Stimulated activated CD8-positive, alpha-beta memory T cell treated with anti-CD3 and anti-CD28 coated beads, Interleukin-4, amount 100 ng/mL, for 1 hour (primary cell): ENCODE measurements at places on chromosomes 1 and 21.

DNA sequence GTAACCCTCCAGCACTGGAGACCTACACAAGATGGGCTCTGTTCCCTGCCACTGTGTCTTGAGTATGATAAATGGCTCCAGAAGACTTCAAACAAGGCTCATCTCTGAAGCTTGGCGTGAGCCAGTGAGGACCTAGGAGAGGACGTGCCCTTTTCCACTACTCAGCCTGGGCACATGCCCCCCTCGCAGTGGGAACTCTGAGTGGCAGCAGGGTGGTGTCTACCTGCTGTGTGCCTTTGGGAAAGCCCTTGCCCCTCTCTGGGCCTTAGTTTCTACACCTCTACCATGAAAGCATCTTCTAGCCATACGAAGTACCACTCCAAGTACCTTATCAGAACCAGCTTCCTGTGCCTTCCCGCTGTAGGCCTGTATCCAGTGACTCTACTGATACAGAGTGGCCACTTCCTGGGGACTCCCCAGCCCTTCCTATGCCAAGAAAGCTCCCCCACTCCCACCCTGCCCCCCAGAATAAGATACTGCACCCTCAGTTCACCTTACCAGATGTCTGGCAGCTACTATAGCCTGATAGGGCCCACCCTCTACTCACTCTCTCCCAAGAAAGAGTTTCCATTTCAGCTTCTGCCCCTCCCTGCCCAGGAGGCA is 3.1 kb upstream of the MOB3C start:
- no peak for DNase-seq

DNA sequence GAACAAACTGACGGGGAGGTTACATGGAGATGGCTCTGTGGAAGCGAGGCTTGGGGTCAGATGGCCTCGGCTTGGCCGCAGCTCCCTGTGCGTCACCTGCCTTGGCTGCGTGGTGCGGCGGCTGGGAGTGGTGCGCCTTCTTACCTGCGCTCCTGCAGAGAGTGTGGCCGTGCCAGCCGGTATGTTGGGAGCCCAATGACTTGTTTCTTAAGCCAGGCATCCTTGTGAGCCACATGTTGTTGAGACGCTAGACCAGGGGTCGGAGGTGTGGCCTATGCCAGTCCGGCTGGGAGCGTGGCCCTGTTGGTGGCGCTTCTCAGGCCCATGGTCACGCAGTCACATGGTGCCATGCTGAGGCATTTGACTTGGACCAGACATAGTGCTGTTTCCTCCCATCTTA is 10.5 kb downstream of the SLX9 start:
- DNase-seq: no peak

GRCh38 chr21:14533499-14534428 is 12.4 kb downstream of the SAMSN1 start:
- no peak for DNase-seq

- DNase-seq: no peak
Observed at GRCh38 chr21:29803191-29803590, 136.6 kb downstream of the GRIK1 start.

DNA sequence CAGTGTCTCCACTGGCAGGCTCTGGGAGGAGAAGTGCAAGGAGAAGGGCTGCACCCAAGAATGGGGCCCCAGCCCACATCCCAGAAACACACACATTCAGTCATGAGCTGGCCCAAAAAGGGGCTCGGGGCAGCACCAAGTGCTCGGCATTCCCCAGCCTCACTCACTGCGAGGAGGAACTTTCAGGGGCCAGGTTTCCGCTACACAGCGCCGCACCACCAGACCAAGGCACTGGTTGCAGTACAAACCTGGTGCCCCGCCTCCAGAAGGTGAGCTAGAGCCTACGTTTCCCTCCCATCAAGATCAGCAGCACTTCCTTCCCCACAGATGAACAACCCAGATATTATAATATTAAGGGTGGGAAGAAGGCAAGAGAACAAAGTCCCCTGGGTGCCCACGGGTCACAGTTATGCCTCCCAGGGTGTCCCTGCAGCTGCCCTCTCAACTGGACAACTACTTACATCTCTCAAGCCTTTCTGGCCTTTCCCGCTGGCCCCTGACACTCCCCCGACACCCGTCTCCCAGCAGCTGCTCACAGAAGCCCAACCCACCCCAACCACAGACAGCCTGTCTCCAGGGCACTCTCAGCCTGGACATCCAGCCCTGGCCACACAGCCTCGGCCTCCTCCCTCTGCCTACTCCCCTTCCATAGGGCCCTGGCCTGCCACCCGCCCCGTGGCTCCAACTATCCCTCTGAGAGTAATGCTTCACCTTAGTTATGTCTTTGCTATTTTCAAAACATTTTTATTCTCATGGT is 3.8 kb downstream of the PBXIP1 start:
- DNase-seq: no peak

DNA sequence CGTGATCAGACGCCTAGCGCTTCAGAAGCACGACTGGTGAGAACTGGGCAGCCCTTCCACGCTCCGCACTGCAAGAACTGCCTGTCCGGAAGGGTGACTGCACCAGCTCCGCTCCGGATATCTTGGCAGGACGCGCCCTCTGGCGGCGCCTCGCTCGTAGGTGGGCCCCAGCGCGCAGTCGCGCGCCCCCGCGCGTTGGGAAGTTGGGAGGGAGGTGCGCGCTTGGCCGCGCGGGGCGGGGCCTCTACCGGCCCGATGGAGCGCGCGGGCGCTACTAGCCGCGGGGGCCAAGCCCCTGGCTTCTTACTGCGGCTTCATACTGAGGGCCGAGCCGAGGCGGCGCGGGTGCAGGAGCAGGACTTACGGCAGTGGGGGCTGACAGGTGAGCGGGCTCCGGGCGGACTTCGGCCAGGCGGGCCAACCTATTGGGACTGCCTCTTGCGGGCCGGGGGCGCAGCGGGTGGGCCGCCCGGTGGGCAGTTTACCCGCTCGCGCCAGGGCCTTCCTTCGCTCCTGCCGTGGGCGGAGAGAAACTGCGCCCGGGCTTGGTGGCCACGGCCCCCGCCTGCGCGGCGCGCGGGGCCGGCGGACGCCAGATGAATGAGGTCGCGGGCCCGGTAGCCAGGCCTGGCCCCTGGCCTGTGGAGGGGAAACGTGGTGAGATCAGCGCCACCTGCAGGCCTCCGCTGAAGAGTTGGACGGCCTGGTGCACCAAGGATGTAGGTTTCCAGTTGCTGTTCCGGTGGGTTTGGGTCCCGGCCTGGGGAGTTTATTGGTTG is at the start of gene CHD1L:
CHD1L (plus strand) TSS at position 236 of the 779 bp plus-strand sequence; CDS start at position 256, 20 bp downstream.
- peak; percentile 69 for DNase-seq

DNA sequence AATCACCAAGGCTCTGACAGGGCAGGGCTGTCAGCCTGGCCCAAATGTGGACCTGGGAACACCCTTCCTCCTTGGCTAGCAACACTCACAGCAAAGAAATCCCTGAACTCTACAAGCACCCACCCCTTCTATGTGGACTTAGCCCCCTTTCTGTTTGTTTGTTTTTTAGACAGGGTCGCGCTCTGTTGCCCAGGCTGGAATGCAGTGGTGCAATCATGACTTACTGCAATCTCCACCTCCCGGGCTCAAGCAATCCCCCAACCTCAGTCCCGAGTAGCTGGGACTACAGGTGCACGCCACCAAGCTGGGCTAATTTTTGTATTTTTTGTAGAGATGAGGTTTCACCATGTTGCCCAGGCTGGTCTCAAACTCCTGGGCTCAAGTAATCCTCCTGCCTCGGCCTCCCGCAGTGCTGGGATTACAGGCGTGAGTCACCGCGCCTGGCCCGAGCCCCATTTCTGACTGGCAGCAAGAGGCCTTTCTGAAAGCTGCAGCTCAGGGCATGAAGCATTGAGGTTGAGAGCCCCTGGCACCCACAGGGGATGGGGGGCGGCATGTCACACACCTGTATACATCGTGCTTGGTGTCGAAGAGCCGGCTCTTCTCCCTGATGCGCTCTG is 16.2 kb downstream of the RIPK4 start:
- DNase-seq: no peak

DNA sequence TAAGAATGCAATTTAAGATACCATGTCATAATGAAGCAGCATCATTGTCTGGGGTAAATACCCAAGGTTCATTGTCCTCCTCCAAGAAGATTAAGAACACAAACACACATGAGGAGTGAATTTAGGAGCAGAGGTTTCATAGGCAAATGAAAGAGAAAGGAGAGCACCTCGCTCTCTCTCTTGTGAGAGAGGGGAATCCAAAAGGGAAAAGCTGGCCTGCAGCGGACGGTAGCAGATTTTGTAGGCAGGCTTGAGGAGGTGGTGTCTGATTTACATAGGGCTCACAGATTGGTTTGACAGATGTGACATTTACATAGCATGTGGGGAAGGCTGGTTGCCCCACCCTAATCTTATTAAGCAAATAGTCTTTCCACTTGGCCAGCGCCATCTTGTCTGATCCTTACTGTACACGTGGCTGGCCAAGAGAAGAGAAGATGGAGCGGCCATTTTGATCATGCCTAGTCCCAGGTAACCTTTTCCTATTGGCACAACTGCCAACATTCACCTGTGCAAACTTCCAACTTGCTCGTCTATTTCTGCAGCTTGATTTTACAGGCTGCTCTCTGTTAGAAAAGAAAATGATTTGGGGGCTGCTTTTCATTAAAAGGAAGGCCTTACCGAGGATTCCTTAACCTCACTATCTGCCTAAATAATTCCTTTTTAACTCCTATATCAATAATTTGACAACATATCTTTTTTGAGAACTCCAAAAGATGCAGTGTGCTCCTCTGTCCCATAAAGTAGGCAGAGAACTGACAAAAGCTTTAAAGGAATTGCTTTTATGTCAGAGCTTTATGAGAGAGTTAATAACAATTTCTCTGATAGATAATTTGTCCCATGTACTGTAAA is 16.0 kb upstream of the LRRC7 start:
- DNase-seq: no peak

- no peak for DNase-seq
Observed at GRCh38 chr21:45306832-45307571, 19.3 kb upstream of the POFUT2 start.

- no peak for DNase-seq
Observed at GRCh38 chr1:2417083-2417832, 4.9 kb upstream of the PEX10 start.

DNA sequence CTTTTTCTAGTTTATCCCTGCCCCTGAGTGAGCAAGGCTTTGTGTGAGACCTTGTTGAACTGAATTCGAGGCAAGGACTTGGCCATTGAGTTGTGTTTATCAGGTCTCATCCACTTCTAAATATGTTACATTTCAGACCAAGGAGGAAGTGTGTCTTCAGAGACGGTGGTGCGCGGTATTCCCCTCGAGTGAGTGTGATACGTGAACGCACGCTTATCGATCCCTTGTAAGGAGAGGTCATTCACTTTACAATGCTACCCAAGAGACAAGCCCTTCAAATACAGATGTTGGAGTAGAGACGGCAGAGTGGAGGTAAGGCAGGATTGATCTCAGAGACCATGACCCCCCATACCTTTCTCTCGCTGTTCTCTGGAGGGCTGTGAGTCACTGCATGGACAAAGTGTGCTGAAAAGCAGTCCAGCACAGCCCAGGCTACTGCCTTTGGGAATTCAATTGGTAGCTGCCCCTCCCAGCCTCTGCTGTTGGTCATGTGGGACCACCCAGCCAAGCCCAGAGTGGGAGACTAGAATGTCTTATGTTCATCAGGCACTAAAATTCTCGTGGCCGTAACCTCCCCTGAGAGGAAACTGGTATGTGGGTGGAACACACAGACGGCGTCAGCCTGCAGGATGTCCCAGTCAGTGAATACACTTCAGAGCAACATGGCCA is 16.3 kb upstream of the MTARC1 start:
- DNase-seq: no peak

DNA sequence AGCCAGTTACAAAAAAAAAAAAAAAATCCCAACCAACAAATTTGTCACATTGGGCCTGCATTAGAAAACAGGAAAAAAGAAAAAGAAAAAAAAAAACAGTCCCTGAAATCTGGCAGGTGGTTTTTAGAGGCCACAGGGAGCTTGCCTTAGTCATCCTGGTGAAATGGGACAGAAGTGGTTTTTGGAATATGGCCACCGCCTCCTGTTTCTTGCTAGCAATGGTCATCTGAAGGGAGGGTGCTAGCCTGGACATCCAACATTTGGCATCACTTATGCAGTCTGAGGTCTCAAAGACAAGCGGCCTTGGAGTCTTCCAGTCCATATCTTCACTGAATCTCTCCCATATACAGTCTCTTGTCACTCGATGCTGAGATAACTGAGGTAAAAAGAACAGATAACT is 20.1 kb upstream of the NKAIN1 start:
- no peak for DNase-seq

DNA sequence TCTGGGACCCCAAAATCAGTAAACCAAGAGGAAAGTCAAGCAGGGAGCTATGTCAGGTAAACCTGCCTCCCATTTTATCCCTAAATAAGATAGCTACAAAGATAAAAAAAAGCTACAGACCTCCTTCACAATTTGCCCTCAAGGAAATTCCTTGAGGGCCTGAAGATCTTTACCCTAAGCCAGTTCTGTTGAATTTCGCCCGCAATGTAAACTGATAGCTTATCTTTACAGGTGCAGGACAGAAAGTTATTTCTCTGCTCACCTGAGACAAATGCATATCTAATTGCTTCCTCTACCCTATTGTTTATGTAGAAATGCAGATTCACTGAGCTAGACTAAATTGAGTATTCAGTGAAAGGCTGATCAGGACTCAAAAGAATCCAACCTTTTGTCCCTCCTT is 153.4 kb upstream of the CHRM3 start:
- DNase-seq: no peak

- DNase-seq: no peak
Observed at GRCh38 chr21:21159253-21159899, 161.2 kb downstream of the NCAM2 start.

DNA sequence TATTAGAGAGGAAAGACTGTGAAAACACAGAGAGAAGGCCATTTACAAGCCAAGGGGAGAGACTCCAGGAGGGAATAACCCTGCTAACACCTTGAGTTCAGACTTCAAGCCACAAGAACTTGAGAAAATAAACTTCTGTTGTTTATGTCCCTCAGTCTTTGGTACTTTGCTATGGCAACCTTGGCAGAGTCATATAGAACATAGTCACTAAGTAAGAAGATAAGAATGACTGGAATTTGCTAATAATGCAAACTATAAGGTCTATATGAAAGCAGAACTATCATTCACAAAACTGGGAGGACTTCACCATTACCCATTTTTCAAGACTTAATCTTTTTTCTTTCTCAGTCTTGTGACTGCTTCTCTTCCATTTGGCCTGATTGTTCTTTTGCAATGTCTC is 767.3 kb upstream of the ADAMTS5 start:
- no peak for DNase-seq

- DNase-seq: no peak
Observed at GRCh38 chr1:239386453-239387303, at the start of gene CHRM3. Gene CHRM3, plus strand, starts transcription at chr1:239386568. Its CDS starts 520,884 bp downstream, at chr1:239907452.

GRCh38 chr21:37908691-37909090 is 7.6 kb downstream of the KCNJ6 start:
- DNase-seq: no peak

GRCh38 chr1:174623324-174624035 is 175.7 kb downstream of the GPR52 start:
- DNase-seq: no peak

- no peak for DNase-seq
Observed at GRCh38 chr21:45021428-45022347, 52.7 kb upstream of the ADARB1 start.
